ENCODE measurements at places on chromosomes 3 and 15.

DNA sequence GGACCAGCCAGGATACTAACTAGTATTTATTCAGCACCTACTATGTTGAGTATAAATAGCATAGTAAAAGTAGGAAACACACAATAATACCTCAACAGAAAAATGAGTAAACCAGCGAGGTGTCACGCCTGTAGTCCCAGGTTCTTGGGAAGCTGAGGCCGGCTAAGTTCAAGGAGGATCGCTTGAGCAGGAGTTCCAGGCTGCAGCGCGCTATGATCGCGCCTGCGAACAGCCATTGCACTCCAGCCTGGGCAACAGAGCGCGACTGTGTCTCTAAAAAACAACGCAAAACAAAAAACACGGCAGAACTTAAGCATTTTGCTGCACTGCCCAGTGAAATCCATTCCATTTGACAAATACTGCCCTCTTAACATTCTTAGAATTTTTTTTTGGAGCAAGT, 1.3 kb upstream of the DENND6A start:
- DNase-seq: no peak

- DNase-seq: no peak
These were observed 279.3 kb upstream of the THBS1 start for GRCh38 chr15:39301589-39301999.

DNA sequence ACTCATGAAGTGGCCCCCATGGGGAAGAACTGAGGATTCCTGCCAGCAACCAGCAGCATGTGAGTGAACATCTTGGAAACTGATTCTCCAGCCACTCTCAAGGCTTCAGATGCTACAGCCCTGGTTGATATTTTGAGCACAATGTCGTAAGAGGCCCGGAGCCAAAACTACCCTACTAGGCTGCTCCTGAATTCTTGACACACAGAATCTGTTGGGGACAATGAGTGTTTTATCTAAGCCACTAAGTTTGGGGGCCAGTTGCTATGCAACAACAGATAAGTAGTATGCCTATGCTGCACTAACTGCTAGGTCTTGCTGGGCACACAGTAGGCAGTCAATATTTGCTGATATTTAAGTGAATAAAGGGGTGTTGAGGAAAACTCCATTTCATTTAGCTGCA, 89.9 kb upstream of the CHL1 start:
- no peak for DNase-seq

DNA sequence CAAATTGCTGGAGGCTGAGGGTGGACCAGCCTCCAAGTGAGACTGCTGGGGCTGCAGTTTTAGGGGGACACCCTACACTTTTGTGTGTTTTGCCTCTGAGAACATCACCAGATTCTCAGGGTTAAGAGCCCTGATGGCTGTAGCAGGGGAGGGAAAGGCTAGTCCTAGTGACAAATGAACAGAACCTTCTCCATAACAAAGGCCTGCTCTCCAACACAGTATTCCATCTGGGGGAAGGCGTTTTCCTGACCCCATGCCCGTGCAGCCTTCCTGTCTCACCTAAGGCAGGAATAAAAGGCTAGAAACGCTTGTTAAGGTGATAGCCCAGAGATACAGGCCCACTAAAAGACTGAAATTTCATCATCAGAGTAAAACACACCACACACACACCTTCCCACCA, 50.2 kb upstream of the NSMCE3 start:
- DNase-seq: no peak

- no peak for DNase-seq
These were observed 1.8 kb downstream of the MAP1A start for GRCh38 chr15:43519196-43519595.

GRCh38 chr15:63231706-63232105, 42.3 kb downstream of the RAB8B start:
- DNase-seq: no peak

DNA sequence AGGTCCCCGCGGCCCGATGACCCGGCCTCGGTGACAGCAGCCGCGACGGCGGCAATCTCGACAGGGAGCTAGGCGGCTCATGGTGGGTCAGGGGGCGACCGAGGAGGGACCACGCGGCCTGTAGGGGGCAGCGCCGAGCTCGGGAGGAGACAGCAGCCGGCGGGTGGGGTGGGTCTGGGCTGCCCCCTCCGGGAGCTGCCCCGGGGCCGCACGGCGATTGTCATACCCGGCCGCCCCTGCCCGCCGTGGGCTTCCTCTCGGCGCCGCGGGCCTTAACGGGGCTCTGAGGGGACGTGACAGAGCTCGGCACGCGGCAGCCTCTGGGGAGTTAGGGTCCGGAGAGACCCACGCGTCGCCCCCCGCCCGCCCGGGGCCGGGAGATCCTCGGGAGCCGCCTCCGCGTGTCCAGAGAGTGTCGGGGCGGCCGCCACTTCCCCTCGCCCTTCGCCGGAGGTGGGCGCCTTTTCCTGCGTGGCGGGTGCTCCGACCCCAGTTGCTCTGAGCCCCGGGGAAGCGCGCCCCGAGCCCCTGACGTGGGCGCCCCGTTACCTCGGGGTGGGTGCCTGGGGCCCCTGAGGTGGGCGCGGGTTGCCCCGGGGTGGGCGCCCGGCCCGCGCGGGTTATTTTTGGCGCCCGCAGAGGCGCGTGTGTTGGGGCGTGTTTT, 539 bp upstream of the PLCL2 start:
- DNase-seq: no peak

- no peak for DNase-seq
These were observed 340.8 kb upstream of the DCBLD2 start for GRCh38 chr3:99242271-99242670.

DNA sequence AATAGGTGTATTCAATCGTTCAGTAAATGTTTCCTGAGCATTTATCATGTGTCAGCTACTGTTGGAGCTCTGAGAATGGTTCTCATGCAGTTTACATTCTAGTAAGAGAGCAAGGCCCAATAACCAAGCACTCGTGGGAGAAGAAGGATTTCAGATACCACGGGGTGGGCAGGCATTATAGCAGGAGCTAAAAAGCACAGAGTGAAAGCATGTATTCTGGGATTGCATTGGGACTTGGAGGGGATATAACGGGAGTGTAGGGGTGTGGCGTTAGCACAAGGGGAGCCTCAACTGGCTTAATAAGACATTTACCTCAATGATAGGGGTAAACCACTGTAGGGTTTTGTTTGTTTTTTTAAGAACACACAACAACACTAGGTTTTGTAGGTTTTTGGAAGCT, 1.6 kb upstream of the SIAH2 start:
- DNase-seq: no peak

DNA sequence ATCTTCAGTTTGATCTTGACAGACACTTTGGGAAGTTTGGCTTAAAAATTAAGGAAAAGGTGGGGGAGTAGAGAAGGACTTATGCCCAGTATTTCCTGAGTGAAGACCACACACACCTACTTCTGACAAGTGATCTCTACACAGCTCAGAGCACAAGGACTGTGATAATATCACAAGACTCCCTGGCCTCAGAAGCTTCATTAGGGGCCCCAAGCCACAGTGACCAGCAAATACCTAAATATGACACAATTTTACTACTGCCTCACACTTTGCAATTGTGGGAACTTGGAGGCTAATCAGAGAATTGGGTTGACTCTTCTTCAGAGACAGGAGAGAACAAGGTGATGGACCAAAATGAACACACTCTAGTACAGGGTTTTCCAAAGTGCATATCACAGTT, 2.6 kb downstream of the ILDR1 start:
- DNase-seq: no peak

- DNase-seq: no peak
These were observed 96.7 kb downstream of the FOXP1 start for GRCh38 chr3:71486831-71487230.

DNA sequence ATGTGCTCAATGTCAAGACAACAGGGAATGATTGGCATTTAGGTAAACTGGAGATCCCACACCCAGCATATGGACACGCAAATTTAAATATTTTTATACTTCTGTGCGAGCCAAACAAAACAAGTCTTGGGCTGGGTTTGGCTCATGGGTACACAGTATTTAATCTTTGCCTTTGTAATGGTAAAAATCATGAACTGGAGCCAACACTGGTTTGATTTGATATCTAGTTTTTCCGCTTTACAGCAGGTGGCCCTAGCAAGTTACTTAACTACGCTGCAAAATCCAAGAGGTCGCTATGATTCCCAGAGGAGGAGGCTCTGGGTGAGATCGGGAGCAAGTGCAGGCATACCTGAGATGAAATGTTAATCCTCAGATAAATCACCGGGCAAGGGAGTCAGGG, 207.9 kb upstream of the SATB1 start:
- no peak for DNase-seq

- no peak for DNase-seq
These were observed 45.6 kb downstream of the LRTM1 start for GRCh38 chr3:54882129-54882833.

GRCh38 chr3:55090291-55090690, 162.4 kb upstream of the LRTM1 start:
- no peak for DNase-seq

GRCh38 chr15:71844916-71845315, 34.6 kb downstream of the NR2E3 start:
- no peak for DNase-seq

DNA sequence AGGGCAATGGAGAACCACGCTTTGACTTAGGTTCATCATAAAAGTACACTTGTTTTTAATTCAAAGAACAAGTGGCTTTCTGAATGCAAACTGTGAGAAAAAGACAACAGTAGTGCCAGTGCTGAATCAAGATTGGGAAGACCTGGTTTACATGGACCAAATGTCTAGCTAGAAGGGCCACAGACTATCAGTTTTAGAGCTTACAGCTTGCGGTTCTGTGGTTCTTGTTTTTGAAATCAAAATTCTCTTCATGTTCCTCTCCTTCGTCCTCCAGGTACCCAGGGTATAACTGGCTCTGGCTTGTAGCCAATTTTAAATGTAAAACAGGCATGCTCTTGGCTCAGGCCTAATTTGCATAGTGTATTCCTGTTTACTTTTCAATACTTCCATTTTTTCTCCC, 124.6 kb downstream of the TGFBR2 start:
- DNase-seq: no peak

Data from NCI-H2081 treated with DMSO at 0.1 percent for 48 hours (cell line).